CD4-positive, alpha-beta T cell treated with Interleukin-17A for 4 hours (primary cell): ENCODE measurements at places on chromosomes 5 and 9.

DNA sequence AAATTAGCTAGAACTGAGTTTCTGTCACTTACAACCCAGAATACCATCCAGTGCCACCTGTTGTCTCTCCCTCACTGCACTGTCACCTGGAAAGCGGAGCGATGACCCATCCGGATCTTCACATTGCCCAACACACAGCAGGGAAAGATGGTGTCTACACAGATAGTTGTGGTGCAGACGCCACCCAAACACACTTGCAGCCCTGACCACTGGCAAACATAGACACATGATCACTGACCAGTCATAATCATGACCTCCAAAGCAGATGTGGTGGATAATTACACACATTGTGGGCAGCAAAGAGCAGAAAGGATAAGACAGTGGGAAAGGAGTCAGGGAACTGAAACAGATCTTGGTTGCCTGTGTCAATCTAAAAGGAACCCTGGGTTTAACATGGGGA lies 64.7 kb downstream of the GABBR2 start:
- DNase-seq = no peak

DNA sequence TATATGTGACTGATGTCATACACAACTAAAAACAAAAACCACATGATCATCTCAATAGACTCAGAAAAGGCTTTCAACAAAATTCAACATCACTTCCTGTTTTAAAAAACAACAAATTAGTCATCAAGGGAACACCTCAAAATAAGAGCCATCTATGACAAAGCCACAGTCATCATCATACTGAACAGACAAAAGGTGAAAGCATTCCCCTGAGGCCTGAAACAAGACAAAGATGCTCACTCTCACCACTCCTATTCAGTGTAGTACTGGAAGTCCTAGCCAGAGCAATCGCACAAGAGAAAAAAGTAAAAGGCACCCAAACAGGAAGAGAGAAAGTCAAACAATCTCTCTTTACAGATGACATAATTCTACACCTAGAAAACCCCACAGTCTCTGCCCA lies 893.5 kb upstream of the EDIL3 start:
- no peak for DNase-seq

GRCh38 chr5:151006704-151007334 lies 13.6 kb upstream of the GPX3 start:
- DNase-seq = no peak

- DNase-seq = no peak
Observed at GRCh38 chr5:175282611-175283225, 161.3 kb downstream of the DRD1 start.

GRCh38 chr5:54760182-54760935 lies 225.0 kb downstream of the ESM1 start:
- DNase-seq = no peak

- no peak for DNase-seq
Observed at GRCh38 chr9:81396528-81396927, 292.8 kb downstream of the TLE1 start.

DNA sequence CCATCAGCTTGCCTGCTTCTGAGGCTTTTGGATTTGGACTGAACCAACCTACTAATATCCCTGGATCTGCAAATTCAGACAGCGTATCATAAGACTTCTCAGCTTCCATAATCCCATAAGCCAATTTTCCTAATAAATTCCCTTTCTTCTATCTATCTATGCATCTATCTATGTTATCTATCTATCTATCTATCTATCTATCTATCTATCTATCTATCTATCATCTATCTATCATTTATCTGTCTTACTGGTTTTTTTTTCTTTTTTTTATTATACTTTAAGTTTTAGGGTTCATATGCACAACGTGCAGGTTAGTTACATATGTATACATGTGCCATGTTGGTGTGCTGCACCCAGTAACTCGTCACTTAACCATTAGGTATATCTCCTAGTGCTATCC lies 2045.4 kb upstream of the CDH6 start:
- DNase-seq = no peak

- peak; percentile 61 for DNase-seq
Observed at GRCh38 chr5:151740336-151740942, 18.0 kb downstream of the ATOX1 start.

DNA sequence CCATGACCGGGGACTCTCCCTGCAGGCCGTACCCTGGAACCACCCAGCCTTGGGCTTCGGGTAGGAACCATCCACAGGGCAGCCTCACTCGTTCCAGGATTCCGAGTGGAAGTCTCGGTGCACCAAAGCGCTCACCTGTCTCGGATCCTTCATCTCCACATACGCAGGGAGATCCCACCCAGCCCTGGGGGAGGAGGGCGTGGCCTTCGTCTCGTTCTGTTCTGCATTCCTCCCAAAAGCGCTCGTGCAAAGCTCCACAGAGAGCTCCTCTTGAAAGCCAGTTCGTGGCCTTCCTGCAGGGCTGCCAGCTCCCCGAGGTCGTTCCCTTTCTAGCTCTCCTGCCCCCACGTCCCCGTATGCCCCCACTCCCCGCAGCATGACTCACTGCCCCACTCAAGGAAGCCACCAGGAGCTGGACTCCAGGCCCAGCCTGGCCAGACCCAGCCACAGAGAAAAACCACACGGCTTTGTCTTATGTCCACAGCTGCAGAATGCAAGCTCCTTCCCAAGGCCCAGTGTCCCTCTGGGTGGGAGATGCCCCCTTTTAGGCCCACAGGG lies 65.0 kb upstream of the SARDH start:
- no peak for DNase-seq
